NCI-H1417 treated with DMSO at 0.1 percent for 48 hours (cell line): ENCODE measurements at places on chromosomes 7 and 10.

DNA sequence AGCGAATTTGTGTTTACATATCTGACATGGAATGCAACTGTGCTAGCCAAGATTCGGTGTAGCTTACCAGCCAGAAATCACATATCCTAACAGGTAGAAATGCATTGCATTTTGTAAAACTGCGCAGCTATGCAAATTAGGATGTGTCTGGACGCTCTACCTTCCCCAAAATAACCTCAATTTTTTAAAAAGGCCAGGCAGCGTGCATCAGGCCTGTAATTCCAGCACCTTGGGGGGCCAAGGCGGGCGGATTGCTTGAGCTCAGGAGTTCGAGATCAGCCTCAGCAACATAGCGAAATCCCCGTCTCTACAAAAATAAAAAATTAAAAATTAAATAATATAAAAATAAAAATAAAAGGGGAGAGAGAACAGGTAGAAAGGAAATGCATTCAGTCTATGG, 305.0 kb downstream of the TYW1 start:
- no peak for DNase-seq

DNA sequence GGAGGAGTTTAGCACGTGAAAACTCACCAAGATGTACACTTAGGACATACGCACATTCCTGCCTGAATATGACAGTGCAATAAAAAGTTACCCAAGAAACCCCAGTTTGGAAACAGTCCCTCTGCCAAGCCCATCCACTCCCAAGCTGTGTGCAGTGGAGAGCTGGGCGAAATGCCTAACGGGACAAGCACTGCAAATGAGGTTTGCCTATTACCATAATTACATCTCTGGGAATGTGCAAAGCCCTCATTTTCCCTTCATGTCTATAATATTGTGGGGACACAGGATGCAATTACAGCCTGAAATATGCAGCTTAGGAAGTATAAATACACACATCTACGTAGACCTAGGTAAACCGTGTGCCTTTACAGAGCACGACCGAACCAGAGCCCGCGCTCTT, 117.5 kb downstream of the PLXNA4 start:
- DNase-seq: no peak

GRCh38 chr10:13555884-13556510, 27.2 kb upstream of the BEND7 start:
- DNase-seq: no peak

GRCh38 chr7:108347616-108348015, 108.6 kb downstream of the NRCAM start:
- DNase-seq: no peak

GRCh38 chr10:16809074-16809718, 8.0 kb downstream of the RSU1 start:
- DNase-seq: no peak

DNA sequence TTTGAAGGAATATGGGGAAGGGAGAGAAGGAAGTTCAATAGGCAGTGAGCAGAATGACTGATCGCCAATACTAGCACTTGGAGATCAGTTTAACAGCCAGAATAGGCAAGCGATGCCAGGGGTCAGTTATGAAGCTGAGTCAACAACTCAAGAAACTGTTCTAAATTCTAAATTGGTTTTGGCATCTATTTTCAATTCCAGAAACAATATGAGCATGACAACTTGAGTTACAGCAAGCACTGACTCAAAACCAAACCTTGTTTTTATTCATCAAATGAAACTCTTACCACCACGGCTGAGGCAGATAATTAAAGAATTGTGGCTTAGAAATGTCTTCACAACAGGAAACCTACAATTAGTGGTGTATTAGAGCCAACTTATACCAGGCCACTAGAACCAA, 180.5 kb upstream of the ASAH2 start:
- no peak for DNase-seq

GRCh38 chr7:36171503-36171902, 18.4 kb downstream of the EEPD1 start:
- DNase-seq: no peak

GRCh38 chr10:73998929-73999691, 1.2 kb downstream of the VCL start:
- no peak for DNase-seq

GRCh38 chr7:7202375-7202720, 20.0 kb downstream of the C1GALT1 start:
- no peak for DNase-seq

DNA sequence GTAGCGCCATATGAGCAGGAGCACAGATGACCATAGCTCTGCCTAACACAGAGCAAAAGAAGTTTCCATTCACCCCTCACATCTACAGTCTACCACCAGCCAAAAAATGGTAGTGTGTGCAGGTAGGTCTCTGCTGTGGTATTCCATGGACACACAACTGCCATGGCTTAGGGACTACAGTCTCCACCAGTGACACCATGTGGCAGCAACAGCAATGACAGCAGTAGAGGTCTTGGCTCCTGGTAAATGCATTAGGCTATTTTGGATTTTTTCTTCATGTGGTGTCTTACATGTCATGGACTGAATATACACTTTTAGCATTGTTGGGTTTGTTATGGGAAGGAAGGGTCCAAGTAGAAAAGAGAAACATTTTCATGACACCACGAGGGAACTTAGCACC, 70.1 kb upstream of the CABCOCO1 start:
- DNase-seq: no peak

GRCh38 chr10:45052700-45053099, 52.0 kb downstream of the ZNF22 start:
- no peak for DNase-seq

GRCh38 chr10:101228966-101229265, 347 bp downstream of the LBX1 start:
- no peak for DNase-seq

GRCh38 chr7:42405782-42406181, 168.8 kb upstream of the GLI3 start:
- no peak for DNase-seq
